ENCODE measurements at places on chromosomes 4 and X.

- DNase-seq = no peak
These were observed 124.5 kb upstream of the GIMD1 start for GRCh38 chr4:106493086-106493485.

- no peak for DNase-seq
These were observed 13.2 kb upstream of the XIAP start for GRCh38 chrX:123846577-123847038.

DNA sequence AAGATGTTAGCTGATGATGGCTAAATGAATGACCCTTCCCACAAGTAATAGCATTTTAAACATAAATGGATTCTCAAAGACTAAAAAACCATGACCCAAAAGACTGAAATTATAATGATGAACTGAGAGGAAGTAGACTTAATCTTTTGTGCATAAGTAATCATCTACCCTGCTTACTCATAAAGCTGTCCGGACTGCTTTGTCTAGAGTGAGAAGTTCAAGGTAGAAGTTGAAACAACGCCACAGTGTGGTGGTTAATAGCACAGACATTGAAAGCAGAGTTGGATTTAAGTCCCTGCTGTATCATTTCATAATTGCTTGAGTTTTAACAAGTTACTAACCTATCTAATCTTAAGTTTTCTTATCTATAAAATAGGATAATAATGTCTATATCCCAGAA is 346.6 kb downstream of the CENPC start:
- DNase-seq = no peak

GRCh38 chrX:25158635-25159034 is 142.9 kb upstream of the ARX start:
- DNase-seq = no peak

- no peak for DNase-seq
These were observed 46.6 kb upstream of the MAMLD1 start for GRCh38 chrX:150316564-150316963.

- no peak for DNase-seq
These were observed 62.0 kb upstream of the CLNK start for GRCh38 chr4:10746371-10747171.

DNA sequence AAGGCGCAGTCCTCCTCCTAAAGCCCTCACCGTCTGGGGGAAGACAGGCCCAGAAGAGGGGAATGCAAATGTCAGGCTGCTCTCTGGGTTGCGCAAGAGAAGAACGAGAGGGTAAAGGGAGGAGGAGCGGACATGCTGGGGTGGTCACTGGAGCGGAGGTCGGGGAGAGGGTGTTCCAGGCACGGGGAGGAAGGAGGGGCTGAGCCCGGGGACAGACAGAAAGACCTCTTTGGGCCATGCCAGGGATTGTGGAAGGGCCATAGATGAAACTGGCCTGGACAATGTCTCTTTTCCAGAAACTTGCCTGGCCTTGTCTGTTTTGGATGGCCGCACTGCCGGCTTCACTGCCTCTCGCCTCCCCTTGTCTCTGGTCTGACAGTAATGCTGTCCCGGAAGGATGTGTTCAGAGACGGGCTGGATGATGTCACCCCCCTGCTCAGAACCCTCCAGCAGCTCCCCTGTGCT is 121.0 kb downstream of the SORCS2 start:
- no peak for DNase-seq

- no peak for DNase-seq
These were observed 94.5 kb downstream of the DHX15 start for GRCh38 chr4:24489870-24490269.

GRCh38 chr4:33537527-33537926 is 2706.8 kb downstream of the ARAP2 start:
- no peak for DNase-seq

GRCh38 chr4:105666693-105667092 is 41.8 kb downstream of the INTS12 start:
- DNase-seq = no peak

Measured in stimulated activated CD8-positive, alpha-beta memory T cell treated with anti-CD3 and anti-CD28 coated beads, Interleukin-15, amount 100 ng/mL, for 48 hours (primary cell).